Hematopoietic multipotent progenitor cell (in vitro differentiated cells): ENCODE measurements at places on chromosomes 6 and 20.

DNA sequence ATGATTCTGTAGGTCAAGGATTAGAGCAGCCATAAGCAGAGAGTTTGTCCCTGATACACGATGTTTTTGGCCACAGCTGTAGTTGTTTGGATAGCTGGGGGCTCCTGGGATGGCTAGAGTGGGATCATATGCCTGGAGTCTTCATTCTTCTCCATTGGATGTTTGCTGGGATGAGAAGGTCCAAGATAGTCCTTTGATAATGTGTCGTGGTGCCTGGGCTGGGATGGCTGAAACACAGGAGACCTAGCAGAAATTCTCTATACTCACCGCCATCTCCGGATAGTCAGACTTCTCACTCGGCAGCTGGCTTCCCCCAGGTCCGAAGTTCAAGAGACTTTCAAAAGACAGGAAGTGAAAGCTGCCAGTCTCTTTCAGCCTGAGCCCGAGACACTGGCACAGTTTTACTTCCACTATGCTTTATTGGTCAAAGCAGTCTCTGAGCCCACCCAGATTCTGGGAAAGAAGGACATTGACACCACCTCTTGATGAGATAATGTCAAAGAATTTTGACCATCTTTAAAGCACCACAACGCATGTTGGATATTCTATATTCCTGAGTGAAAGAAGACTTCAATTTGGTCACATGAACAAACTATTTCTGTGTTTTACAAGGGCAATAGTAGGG is 16.0 kb downstream of the MARCKS start:
- peak; percentile 65 for DNase-seq

DNA sequence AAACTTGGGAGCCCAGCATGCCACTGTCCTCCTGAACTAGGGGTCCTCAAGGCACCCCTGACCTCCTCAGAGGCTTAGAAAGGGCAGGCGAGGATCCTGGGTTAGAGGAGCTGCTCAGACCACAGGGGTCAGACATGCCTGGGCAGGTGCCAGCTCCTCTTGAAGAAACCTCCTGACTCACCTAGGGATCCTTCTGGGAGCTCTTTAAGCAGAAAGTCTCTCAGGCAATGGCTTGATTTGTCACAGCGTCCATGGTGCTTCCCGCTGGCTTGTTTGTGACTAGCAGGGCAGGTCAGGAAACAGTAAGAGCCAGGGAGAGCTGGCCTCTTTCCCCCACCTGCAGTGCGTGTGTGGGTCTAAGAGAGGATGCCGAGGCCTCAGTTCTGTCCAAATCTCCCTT is 174.5 kb upstream of the SNX9 start:
- no peak for DNase-seq

- no peak for DNase-seq
Measured at GRCh38 chr20:33655164-33655563, 7.0 kb upstream of the C20orf144 start.

DNA sequence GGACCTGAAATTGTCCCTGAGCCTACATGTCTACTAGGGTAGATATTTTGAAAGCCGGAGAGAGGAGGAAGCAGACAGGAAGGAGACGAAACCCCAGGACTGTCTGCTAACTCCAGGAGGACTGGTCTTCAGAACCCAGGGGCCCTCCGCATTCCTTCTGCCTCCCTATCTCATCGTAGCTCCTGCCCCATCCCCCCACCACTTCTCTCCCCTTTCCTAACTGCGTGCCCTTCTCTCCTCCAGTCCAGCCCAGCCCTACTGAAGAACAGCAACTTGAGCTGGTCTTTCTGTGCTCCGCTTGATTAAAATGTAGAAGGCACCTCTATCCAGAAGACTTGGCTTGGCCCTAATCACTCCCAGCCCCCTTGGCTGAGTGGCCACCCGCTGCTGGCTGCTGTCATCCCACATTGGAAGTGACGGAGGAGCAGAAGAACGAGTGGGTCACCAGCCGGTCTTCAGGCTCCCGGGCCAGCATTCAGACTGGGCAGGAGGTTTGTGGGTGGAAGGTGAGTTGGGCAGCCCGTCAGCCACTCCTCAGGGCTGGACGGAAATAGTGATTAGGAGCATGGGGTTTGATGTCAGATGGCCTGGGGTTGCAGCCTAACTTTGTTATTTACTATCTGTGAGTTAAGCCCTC is 28.8 kb upstream of the ANGPT4 start:
- DNase-seq: no peak

- DNase-seq: no peak
Measured at GRCh38 chr20:59618131-59618530, 13.8 kb downstream of the PHACTR3 start.

DNA sequence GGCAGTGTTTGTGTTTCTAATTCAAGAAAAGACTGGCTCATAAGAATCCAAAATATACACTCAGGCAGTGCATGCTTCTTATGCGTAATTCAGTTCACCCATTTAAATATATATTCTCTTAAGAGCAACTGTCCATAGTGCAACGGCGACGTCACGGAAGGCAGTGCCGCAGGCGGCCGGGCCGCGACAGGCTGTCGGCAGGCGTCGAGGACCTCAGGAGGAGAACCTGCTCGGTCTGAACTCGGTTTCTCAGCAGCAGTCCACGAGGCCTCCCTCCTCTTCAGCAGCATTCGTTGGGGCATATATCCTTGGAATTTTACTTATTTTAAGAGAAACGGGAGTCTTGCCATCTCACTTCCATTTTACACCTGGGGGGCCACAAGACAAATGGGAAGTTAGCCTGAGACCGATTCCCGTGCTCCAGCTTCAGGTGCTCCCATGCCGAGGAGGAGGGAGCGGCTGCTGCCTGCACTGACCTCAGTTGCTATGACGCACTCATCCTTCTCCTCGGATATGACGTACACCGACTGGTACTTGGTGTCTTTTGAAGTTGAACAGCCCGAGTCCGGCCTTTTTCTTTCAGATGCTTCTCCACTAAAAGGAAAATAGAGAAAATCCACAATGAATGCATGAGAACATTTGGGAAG is 8.2 kb downstream of the DLL1 start:
- no peak for DNase-seq

GRCh38 chr6:94902974-94903628 is 674.2 kb upstream of the MANEA start:
- DNase-seq: no peak

DNA sequence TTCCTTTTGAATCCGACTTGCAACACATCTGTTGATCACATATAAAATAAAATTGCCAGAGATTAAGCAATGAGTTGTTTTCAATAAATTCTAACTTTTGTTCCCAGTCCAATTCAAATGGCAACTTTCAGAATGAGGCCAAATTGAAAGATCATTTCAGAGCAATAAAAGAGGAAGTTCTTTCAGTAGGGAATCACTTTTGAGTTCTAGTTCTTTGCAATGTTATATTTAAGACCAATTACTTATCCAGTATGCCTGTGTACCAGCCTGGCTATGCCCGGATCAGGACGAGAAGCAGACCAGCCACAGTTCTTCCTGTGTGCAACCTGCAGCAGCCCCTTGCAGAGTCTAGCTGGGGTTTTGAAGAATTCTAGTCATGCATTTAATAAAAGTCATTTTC is 232.5 kb downstream of the BTBD9 start:
- DNase-seq: no peak

- no peak for DNase-seq
Measured at GRCh38 chr6:35047265-35048011, 93.7 kb downstream of the TCP11 start.

- no peak for DNase-seq
Measured at GRCh38 chr20:39885975-39886649, 802.9 kb downstream of the MAFB start.

GRCh38 chr6:160093946-160094345 is 27.7 kb upstream of the SLC22A1 start:
- DNase-seq: no peak

DNA sequence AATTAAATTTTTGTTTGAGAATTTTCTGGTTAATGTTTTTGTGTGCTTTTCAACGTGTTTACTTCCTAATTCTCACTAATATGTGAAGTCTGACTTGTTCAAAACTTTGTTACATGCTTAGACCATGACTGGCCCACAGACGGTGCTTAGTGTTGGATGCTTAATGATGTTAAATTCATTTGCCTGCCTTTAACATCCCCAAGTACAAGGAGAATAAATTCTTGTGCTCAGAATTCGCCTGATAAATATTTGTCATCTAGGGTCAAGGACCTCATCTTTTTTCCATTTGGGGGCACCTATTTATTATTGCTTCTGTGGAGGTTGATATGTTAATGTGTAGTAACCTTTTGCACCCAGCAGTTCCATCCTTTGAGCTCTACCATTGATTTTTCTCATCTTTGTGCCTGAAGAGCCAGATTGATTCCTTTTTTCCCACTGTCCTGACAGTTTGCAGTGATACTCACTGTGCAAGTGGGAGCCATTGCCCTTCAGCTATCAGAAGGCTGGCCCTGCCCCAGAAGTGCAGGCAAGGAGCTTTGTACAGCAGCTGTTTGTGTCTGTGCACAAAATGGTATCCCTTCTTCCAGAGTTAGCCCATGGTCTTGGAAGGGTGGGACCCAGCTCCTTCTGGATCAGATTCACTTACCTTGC is 170.8 kb downstream of the PDE7B start:
- no peak for DNase-seq

- DNase-seq: no peak
Measured at GRCh38 chr6:21748343-21749056, 154.9 kb downstream of the SOX4 start.

DNA sequence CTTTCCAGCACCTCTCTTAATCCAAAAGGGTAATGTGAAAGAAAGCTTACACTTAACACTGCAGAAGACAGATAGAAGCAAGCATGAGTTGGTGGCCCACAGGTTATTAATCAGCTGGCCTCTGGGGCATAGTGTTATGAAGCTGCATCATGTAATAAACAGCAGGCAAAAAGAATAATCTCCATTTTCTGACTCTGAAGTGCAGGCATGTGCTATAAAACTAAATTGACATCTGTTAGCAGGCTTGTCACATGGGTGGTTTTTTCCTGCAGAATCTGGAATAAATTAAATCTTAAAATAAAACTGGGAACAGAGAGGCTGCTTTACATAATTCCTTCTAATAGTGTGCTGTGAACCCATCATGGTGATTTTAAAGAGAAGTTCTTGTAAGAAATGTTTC is 73.3 kb downstream of the METTL24 start:
- no peak for DNase-seq

GRCh38 chr6:89818977-89819335 is 638 bp downstream of the MDN1 start:
- no peak for DNase-seq

DNA sequence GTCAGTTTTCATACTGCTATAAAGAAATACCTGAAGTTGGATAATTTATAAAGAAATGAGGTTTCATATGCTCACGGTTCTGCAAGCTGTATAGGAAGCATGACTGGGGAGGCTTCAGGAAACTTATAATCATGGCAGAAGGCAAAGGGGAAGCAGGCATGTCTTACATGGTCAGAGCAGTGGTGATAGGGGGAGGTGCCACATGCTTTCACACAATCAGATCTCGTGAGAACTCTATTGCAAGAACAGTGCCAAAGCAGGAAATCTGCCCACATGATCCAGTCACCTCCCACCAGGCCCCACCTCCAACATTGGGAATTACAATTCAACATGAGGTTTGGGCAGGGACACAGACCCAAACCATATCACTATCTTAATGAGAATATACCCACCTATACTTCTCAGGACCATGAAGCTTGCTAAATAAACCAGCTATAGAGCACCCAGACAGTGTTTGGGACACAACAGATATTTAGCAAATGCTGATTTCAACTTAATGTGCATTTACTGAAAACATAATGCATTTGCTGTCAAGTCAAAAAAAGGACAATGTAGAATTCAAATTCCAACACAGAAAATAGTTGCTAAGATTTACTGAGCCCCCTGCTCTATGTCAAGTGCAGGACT is 63.8 kb downstream of the TNFRSF21 start:
- no peak for DNase-seq

DNA sequence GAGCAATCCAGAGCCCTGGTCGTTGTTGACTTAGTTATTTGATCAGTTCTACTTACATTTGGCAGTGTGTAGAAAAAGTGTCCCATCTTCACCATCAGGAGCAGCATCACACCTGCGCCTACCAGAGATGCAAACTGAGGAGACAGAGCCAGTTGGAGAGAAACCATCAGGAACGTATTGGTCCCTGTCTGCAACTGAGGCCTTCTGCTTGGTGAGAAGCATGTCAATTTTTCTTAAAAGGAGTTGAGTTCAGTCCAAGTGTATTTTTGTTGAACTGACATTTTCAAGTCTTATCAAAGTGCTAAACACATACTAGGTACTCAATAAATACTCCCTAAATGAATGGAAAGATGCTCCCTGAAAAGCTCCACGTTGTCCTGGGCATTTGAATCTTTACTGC is 47.9 kb upstream of the SRPK1 start:
- no peak for DNase-seq

GRCh38 chr20:25025091-25025861 is 32.7 kb downstream of the ACSS1 start:
- DNase-seq: no peak

GRCh38 chr20:34271956-34272355 is 30.7 kb downstream of the ASIP start:
- DNase-seq: no peak

DNA sequence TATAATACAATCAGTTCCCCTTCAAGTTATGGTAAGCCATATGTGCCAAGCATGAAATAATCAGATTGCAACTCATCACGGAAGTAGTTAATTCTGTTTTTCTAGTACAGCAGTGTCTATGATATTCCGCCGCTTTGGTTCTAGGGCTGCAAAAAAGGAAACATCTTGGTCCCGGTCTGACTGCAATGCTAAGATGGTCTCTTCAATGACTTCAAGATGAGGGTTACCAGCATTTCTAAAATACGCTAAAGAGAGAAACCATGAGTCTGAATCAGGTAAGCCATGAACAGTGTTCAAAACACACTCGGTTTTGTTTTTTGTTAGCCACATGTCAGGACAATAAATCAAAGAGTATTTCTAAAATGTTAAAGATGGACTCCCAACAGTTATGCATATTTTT is 3.2 kb upstream of the ANKRD60 start:
- no peak for DNase-seq

GRCh38 chr6:138659998-138660397 is 113.6 kb upstream of the CCDC28A start:
- no peak for DNase-seq
